ENCODE measurements at places on chromosomes 11 and 22.
A peak's percentile ranks its signal among the peaks of the same experiment; 100 is the strongest.

GRCh38 chr11:57620467-57620866 is 23.0 kb downstream of the SERPING1 start:
- DNase-seq = no peak

GRCh38 chr11:10809373-10810160 is 841 bp upstream of the EIF4G2 start:
- DNase-seq = peak; percentile 43

DNA sequence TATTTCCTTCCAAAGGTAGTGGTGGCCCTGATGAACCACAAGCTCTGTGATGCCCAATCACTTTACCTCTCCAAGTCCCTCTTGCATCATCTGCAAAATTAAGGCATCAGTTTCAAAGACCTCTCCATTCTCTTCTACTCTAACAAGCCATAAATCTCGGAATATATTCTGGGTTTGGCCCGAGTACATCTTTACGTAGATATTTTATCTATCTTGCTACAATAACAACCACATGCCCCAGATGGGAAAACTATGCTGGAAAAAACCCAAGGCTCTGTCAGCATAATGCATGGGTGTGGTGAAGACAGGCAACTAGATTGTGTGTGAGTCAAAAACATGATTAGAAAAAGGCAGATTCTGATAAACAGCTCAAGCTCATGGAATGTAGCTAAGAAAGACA is 228.2 kb upstream of the BLID start:
- no peak for DNase-seq

DNA sequence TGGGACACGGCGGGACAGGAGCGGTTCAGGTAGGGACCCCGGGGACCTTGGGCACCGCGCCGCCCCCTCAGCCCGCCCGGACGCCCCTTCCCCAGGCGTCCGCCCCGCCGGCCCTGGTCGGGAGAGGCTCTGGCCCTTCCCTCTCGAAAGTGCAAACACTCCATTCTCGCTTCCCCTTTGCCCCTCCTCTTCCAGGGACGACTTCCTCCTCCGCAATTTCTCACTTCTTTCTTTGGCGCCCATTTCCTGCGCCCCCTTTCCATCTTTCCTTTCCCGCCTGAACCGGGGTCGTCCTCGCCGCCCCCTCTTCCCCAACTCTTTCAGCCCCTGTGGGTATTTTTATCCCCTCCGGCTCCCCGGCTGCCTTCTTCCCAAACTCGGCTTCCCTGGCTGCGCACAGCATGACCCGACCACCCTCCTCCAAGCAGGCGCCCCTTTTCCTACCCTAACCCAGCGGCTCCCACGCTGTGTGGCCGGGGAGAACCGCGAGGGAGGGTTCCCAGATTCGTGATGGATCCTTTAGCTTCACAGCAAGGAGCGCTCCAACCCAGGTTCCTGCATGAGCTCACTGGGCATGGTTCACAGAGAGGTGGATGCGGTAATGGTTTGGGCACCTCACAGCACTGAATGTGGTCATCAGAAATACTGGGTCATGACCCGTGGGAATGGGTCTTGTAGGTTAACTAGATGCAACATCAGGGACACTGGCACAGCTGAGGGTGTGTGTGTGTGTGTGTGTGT is 689 bp downstream of the RAB39A start:
- no peak for DNase-seq

DNA sequence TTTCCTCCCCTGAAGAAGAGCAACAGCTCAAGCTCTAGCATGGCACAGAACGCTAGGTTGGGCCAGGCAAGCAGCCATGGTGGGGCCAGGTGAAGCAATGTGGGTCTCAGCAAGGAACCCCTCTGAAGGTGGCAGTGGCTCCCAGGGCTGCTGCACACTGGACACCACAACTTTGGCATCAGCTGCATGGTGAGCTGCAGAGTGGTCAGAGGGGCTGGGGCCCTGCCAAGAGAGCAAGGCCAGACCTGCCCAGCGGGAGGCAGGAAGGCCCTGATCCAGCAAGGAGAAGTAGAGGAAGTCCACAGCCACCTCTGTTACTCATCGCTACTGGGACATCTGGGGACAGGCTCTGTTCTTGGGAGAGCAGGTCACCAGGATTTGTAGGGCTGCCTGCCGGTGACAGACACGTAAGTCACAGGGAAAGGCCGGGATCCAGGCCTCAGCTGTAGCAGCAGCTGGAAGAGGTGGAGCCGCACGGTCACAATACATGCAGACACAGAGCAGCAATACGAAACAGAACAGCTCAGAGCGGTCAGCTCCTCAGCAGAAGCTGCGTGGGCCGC is 12.4 kb downstream of the CYB561A3 start:
- DNase-seq = no peak

GRCh38 chr11:112532506-112532905 is 271.8 kb upstream of the PLET1 start:
- no peak for DNase-seq

DNA sequence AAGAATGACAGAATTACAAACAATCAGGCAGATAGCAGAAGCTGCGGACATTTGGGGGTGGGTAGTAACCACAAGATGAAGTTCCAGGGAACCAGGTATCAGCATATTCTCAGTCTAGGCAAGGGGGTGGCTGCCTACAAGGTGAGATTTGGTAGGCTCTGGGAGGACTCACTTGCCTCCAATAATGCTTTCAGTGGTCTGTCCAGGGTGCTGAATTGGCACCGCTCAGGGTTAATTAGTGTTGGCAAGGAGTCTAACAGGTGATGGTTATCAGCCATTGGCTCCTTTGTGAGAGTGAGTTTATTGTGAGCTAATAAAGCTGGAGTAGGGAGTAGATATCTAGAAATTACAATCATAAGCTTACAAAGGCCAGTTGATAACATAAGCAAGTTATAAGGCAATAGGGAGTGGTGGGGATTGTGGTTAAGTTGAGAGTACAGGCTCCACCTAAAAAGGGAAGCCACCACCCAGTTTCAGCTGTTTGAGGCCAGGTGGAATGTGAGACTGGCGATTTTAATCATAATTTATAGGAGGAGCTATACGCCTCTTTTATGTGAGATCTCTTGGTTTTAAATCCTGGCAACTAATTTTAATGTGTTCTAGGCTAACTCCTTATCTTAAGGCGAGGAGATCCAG is 320.5 kb downstream of the MIAT start:
- no peak for DNase-seq

GRCh38 chr11:28176351-28176750 is 68.2 kb downstream of the METTL15 start:
- DNase-seq = no peak

GRCh38 chr11:47466701-47467250 is 17.8 kb upstream of the RAPSN start:
- DNase-seq = no peak

- no peak for DNase-seq
Measured at GRCh38 chr11:19652623-19653375, 59.8 kb upstream of the NAV2 start.

GRCh38 chr22:28801845-28802594 is 1.7 kb upstream of the XBP1 start:
- no peak for DNase-seq

DNA sequence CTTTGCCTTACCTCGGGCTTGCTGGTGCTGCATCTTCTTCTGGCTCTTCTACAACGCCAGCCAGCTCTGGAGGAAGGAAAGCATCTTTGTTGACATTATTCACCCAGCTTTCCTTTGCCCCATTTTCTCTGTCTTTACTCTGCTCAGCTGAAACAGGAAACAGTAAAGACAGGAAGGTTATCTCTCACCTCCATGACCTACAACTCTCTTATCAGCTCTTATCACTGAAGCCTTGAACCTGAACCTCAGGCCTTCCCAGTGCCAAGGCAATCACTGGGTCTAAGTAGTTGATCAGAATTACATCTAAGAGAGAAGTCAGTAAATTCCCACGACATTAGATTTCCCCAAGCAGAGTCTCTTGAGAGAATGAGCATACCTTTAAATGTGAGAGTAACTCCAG is 59.6 kb upstream of the CCDC89 start:
- DNase-seq = no peak

GRCh38 chr11:46050003-46050461 is 71.2 kb downstream of the PHF21A start:
- no peak for DNase-seq

GRCh38 chr11:70790671-70791300 is 392.5 kb downstream of the CTTN start:
- no peak for DNase-seq

- no peak for DNase-seq
Measured at GRCh38 chr11:10109806-10110205, 184.2 kb downstream of the SBF2 start.

- no peak for DNase-seq
Measured at GRCh38 chr11:78262691-78263090, 74.0 kb downstream of the USP35 start.

- DNase-seq = no peak
Measured at GRCh38 chr22:20151276-20151588, 377 bp upstream of the CCDC188 start.

DNA sequence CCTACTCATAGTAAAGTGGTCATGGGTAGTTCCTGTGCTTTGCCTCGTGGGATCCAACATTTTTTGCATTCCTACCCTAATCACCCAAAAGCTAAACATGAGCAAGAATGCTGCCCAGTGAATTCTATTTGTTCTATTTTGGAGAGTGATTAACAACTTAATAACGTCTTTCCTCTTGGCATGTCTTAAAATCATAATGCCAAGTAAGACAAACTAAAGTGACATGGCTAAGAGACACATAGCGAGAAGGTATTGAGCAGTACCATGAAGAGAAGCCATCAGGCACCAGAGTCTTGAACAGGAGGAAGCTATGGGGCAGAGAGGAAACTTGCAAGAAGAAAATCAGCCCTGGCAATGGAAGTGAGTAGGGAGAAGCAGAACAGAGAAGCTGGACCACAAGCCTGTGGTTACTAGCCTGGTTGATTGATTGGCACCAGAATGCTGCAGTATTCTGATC is 32.0 kb downstream of the EXPH5 start:
- DNase-seq = no peak

GRCh38 chr22:48675830-48676145 is 1151.9 kb downstream of the BRD1 start:
- DNase-seq = no peak

DNA sequence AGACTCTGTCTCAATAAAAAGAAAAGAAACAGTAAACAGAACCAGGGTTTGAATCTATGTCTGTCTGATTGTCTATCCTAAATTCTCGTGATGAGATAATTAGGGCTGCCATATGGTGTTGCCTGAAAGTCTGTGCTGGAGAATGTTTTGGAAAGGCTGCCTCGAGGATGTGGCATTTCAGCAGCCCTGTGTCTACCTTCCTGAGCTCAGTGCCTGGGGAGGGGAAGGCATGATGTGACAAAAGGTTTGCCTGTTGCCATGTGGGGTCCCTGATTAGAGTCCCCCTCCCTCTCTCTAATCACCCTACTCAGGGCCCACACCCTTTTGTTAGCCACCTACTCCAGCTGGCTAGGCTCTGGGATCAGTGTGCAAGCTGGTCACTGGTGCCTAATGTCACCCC is 15.2 kb downstream of the CD82 start:
- no peak for DNase-seq

DNA sequence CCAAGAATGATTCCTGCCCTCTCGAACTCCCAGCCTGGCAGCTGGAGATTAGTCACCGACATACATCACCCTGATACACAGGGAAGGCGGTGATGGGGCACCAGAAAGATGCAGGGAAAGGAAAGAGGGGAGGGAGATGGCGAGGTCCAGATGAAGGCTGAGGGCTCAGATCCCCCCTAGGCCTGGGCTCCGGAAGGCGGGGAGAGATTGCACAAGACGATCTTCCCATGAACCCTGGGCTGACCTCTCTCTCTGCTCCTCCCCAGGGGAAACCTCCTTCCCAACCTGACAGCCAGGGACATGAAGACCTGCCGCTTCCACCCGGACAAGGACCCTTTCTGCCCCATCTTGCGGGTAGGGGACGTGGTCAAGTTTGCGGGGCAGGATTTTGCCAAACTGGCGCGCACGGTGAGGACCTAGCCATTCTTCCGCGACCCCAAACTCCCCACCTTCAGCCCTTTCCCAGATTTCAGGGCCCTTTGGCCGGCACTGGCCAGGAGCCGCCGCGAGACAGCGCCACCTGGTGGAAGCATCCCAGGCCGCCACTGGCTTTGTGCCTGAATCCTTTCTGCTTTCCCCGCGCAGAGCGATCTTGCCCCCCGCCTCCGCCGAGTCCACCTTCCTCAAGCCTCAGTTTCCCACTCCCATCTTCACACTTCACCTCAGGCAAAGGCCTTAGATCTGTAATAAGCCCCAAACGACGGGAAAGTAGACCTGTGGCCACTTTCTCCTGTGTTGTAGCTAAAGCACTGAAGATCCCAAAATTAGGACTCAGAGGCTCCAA is 11.5 kb downstream of the P2RX3 start:
- DNase-seq = peak; percentile 60
